ENCODE measurements at places on chromosomes 1 and 21.
A peak's percentile ranks its signal among the peaks of the same experiment; 100 is the strongest.

DNA sequence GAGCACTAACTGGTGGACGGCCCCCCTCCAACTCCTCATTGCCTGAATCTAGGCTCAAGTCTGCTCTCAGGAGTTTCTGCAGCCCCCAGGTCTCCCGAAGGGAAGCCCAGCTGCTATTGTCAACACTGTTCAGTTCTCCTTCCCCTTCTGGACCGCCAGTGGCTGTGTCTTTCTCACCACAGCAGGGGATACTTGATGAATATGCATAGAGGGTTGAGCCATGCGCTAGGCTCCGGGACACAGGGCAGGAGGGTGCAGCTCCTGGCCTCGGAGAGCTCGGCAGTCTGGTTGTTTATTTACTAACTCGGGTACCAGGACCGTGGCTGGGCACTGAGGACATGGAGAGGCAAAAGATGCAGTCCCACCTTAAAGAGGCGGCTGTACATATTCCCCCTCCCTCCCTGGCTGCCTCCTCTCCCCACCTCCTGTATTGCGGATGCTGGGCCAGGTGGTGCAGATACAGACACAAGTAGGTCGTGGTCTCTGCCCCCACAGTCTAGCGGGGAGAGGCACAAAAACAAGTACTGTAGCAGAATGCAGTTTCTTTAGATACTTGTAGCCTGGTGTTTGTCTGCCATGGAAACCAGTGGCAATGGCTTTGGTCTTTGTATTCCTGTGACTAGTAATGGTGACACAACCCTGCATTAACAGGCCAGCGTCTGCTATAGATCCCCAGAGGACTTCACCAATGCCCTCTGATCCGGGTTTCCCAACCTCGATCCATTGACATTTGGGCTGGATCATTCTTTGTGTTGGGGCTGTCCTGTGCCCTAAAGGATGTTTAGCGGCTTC, 26.2 kb downstream of the ARHGEF10L start:
- no peak for DNase-seq

- DNase-seq, result no peak
Observed at GRCh38 chr21:14617040-14617393, 70.9 kb upstream of the SAMSN1 start.

DNA sequence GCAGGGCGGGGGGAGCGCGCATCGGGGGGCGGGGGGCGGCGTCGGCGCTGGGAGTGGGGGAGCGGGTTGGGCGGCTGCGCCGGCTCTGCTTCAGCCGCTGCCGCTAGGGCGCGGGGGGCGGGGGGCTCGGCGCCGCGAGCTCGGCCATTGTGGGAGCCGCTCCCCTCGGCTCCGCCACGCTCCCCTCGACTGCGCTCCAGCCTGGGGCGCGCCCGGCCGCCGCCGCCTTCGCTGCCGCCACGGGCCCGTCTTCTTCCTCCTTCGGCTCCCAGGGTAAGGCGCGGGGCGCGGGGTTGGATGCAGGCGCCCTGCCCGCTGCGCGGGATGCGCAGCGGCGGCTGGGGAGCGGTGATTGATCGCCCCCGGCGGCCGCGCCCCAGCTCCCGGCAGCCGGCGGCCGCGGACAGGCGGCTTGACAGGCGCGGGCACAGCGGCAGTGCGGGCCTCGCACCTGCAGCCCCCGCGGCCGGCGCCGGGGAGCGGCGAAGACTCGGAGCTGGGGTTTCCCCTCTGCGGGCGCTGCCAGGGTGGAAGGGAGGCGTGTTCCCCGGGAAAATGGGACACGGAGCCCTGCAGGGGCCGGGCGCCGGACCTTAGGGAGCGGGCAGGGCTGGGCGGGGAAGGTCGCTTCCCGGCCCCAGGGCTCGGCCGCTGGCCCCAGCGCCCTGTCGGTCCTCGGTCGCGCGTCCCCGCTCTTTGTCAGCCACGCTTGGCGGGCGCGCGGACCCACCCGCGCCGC, 55.3 kb downstream of the NDUFS5 start:
- DNase-seq, result peak; percentile 55

DNA sequence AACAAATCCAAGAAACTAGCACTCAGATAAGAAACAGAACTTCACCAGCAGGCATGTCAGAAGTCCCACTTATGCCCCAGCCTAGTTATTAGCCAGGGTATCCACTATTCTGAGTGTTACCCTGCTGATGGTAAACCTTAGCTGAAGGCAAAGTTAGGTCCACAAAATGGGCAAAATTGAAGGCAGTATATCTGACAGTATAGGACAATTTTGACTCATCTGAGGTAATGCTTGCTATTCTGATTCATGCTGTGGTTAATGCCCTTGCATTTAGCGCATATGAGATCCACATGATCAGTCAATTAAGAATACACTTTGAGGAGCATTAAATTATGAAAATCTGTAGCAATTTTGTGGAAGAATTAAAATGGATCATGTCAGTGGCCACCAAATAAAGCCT, 15.1 kb downstream of the IFI44 start:
- no peak for DNase-seq

DNA sequence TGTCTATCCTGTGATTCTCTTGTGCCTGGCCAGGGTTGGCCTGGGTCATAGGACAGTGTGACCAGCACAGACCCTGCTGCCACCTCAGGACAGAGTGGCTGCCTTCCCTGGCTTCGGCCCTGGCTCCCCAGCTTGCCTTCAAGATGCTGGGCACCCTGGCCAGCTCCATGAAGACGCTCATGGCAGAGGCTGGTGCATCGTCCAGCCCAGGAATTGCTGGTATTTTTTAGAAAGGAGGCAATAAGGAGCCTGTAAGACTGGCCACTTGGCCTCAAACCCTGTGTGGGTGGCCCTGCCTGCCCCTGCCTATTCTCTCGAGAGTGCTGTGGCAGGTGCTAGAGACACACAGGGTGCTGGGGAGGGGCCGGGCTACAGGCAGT, 70.4 kb upstream of the ACTRT2 start:
- DNase-seq, result no peak

- peak; percentile 89 for DNase-seq
Observed at GRCh38 chr1:3170561-3171453, 101.8 kb downstream of the PRDM16 start.

DNA sequence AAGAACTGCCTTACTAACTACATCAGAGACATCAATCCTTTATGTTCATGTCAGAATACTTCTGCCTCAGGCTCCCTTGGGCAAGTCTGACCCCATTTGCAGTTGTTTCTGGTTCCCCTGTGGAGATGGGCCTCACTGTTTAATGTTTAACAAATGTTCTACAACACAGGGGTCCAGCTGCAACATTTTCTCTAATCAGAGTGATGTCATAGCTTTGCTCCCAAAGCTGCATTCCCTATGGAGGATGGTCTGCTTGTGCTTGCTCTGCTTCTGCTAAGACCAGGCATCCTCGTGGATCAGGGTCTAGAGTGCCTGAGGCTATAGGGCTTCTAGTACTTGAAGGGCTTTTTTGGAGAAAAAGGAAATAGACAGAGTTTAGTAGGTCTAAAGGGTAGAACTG, 1071.2 kb downstream of the TTLL7 start:
- DNase-seq, result no peak

DNA sequence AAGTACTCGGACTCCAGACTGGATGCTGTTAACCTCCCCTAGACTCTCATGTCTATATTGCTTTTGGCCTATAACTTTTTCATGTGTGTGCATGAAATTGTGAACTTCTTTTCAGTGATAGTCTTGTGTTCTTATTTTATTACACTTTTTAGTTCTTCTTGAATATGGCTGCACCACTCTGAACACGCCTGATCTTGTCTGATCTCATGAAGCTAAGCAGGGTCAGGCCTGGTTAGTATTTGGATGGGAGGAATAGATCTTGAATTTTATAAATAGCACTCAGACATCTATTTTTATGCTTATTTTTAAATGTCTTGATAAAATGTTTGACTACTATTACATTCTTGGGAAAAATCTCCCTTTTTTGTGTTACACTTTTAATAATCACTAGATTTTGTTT, 22.4 kb downstream of the TCP10L start:
- no peak for DNase-seq

DNA sequence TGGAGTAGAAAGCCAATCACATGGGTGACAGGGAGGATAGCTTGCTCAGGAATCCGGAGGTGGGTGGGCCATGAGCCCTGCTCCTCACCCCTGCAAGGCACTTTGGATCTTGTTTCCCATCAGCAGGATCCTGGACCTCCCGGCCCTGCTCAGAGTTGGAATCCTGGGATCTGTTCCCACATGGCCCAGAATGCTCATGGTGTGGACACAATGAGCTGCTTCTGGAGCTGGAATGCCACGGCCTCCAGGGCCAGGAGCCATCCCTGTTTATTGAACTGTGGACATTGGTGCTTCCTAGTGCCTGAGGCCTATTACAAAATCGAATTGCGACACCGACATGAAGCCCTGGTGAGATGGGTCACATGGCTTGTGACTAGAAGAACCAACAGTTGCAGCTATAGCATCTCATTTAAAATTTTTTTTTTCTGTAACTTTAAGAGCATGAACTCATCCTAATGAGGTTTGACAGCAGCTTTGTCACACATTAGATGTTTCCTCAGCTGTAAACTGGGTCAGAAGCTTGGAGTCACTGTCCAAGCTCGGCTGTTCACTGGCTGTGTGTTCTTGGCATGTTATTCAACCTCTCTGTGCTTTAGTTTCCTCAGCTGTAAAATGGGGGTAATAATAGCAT, 40.4 kb upstream of the GOLT1A start:
- no peak for DNase-seq

DNA sequence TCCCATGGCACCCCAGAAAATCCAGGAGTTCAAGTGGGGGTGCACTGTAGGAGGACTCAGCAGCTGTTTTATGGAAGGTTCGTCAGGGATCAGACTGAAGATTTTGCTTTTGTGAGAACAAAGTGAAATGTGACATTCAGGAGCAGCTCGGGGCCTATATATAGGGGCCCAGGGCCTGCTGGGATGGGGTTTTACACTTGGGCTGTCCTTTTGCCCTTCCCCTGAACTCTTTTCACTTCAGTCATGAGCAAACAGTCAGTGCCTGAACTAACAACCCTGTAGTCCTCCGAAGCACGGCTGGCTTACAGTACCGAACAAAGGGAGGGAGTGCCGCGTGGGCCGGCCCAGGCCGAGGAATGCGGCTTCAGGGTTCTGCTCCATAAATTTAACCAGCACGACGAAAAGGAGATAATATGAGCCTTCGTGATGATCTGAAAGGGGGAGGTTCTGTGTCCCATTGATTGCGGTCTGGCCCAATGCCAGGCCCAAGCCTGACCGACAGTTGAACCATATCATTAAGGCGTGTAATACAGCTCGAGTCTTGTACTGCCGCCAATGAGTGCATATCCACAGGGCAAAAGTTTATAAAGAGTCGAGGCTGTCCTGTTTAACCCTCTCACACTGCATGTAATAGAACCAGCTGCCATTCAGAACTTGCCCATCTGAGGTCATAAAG, 139.9 kb downstream of the DHRS3 start:
- no peak for DNase-seq

DNA sequence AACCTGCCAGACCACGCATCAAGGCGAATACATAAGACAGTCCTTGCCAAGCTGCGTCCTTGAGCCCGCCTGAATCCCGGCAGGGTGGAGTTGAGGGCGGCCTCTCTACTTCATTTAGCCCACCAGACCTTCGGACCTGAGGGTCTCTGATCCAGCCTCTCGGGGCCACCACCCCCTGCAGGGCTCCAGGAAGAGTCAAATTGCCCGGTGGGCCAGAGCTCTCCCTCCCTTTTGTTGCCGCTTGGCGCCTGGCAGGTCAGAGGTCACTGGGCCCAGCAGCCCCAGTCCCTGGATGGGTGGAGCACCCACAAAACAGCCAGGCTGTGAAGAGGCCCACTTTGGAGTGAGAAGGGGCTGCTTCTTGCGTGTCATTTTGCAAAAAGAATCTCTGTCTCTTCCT, 9.0 kb downstream of the GNG4 start:
- DNase-seq, result no peak

DNA sequence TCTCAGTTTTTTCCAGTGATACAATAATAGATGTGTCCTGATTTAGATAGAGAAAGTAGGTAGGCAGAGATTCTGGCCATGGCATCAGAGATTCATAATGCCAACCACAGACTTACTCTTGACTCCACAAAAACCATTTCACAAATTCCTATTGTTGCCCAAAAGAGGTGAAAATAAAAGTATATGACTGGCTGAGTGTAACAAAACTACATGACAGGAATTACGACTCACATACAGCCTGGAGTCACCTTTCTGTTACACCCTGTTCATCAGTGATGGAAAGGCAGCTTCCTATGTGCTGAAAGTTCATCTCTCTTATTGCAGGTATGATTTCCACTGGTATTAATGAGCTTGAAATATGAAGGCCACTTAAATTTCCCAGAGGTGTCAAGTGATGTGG, 72.3 kb downstream of the MPZL1 start:
- no peak for DNase-seq

DNA sequence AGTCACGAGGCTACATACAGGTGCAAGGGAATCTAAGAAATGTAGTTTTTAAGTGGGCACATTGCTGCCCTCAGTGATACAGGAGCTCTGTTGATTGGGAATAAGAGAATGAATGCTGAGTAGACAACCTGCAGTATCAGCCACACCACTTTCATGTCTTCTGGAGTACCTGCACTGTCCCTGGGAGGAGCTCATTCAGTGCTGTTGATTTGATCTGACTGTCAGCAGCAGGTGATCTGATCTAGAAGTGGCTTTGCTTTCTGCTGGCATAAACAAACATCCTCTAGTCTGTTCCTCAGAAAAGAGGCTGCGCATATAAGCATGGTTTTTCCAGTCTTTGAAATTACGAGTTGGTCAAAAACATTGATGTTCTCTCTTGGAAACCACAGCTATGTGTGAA, 35.5 kb upstream of the LRRC52 start:
- no peak for DNase-seq

DNA sequence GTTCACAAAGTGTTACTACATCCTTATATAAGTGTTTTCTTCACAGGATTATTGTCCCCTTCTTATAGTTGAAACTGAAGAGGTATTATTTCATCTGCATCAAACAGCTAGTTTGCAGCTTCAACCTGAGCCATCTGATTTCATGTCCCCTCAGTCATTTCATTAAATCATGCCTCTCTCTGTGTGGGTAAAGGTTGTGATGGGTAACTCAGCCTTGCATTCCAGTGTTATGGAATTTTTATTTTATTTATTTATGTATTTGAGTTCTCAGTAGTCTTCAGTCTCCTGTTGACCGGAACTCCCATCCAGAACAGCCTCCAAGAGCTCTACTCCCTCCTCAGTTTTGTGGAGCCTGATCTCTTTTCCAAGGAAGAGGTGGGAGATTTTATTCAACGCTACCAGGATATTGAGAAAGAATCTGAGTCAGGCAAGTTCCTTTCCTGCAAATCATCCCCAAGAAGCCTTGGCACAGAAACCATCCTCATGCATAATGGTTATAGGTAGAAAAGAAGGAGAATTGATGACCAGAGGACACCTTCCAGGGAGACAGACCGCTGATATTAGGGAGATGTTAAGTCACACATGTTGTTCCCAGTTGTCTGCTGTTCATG, 21.8 kb downstream of the CHD1L start:
- DNase-seq, result no peak

GRCh38 chr1:177439301-177439700, 268.5 kb downstream of the BRINP2 start:
- DNase-seq, result no peak

GRCh38 chr1:168466092-168466713, 77.6 kb downstream of the XCL2 start:
- DNase-seq, result no peak

DNA sequence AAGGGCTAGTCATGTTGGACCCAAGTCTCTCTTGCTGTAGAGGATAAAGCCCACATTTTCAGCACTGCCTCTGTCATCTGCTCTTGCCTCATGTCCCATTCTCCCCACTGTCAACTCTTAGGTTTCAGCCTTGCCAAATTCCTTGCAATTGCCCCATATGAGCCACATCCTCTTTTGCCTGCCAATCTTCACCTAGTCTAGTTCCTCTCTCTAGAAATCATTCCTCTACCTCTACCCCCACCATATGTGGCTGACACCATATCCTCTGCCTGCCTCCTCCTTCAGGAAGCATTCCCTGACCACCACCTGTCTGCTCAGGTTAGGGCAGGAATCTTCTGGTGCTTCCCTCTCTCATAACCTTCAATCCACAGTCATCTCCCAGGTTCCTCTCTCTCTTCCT, 38.2 kb downstream of the SLC9A1 start:
- no peak for DNase-seq
